SK-N-SH (cell line): ENCODE measurements at places on chromosomes 6 and 20. TPM values are rescaled to one million over a fixed set of nuclear protein-coding genes. Genes with fewer than 3 reads are reported as not detected.

DNA sequence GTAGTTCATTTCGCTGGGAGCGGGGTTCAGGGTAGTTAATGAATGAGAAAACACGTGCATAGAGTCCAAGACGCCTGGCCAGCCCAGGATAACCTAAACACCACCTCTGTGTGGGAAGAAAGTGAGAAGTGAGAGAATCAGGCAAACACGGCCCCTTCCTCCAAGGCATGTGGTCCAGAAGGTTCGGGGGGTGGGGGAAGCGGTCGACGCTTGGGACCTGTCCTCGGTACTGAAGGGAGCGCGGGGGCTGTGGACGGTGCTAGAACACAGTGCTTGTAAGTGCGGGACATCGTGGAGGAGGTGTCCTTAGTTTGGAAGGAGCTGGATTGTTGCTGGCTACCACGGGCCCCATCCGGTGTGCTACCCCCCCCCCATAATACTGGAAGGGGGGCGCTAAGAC, 1.7 kb upstream of the VSTM2L start:
- no peak for DNase-seq

SLC35F1 gene
- under 0.01 TPM in 1 of 2 replicates, not detected in the other for polyA plus RNA-seq

LKAAEAR1 gene
- 0.37 and 0.71 TPM in 2 replicates for polyA plus RNA-seq

POU5F1 gene
- polyA plus RNA-seq: not detected in 2 replicates

- DNase-seq: no peak
Measured at GRCh38 chr6:98641949-98642719, 192.2 kb upstream of the POU3F2 start.

EPHA7 gene
- polyA plus RNA-seq: under 0.01 TPM in 1 of 2 replicates, not detected in the other

PRRC2A gene
- 36.1 and 76.1 TPM in 2 replicates for polyA plus RNA-seq

- DNase-seq: no peak
Measured at GRCh38 chr6:31725502-31726350, 2.6 kb downstream of the MPIG6B start.

PSMB9 gene
- polyA plus RNA-seq: 52.4 and 83.7 TPM in 2 replicates

ALDH8A1 gene
- 0.25 and 0.26 TPM in 2 replicates for polyA plus RNA-seq

SYTL3 gene
- polyA plus RNA-seq: 2.0 and 2.3 TPM in 2 replicates

GRCh38 chr20:14759979-14760378, 422.6 kb upstream of the FLRT3 start:
- no peak for DNase-seq

DNA sequence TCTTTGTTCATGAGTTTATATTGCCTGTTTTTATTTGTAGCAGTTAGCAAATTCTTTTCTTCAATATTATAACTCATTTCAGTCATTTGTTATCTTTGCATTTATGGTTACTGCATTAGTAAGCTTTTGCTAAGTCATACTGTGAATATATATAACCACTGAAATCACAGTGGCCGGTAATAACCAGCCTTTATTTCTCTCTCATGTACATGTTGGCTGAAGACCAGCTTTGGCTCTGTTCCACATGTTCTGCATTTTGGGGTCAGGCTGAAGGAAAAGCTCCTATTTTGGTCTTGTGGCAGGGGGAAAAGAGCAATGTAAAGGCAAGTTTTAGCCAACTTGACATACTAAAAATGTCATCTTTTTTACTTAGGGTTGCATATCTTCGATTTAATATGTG, 276.3 kb downstream of the BCKDHB start:
- no peak for DNase-seq

DNA sequence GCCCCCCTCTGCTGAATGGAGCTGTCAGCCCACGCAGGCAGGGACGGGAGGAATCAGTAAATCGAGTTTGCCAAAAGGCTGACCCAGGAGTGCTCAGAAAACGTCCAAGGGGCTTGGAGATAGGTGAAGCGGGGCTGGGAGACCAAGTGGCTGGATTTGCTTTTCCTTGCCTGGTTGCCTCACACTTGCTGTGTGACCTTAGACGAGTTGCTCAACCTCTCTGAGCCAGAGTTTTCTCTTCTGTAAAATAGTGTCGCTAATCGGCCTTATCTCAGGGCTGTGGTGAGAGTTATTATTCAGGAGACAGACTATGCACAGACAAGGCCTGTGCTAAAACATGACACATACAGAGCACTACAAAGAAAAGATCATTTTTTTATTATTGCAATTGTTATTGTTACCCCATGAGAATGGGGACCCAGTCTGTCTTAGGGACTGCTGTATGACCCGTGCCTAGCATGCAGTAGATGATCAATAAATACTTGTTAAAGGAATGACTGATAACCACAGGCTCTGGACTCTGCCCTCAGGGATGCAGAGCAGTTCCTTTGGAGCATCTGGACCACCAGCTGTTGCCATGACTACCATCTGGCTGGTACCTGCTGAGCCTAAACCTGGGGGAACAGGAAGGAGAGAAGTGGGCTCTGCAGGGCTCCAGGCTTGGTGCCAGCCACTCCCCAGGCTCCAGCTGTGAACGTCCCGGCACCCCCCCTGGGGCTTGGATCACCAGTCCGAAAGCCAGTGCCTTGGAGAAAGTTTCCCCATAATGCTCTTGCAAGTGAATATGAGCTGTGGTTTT, 901 bp downstream of the KCNK15 start:
- DNase-seq: peak; percentile 79
